ENCODE measurements at places on chromosomes 12 and 14. TPM values are rescaled to one million over a fixed set of nuclear protein-coding genes. Genes with fewer than 3 reads are reported as not detected.

DNA sequence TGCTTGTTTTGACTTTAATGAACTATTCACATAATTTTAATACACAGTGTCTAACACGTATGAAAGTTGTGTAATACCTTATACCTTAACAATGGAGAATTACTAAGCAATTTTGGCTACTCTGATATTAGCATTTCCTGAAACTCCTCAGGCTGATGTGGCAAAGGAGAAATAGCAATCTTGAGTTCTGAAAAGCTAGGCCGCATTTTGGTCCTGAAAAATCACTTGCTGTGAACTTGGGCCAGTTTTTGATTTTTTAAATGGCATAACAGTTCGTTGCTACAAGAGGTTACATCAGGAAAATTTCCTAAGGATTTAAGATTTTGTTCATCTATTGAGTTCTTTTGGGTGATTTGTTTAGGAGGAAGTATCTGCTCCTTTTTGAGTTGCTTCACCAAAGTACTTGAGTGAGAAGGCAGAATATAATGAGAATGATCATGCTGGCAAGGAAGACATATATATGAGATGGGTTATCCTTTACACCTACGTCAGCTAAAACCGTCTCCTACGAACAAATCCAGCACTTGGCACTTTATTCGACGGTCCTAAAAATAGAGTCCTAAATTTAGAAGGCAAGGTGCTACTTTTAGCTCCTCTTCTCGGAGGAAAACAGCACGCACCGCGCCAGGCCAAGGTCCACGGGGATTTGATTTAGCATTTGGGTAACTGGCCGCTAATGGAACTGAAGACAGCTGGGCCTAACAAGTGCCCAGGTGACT lies 32.2 kb downstream of the MIA2 start:
- DNase-seq, result no peak
- peaks cover 36% of the 10 kb centered on the region for H3K4me1 ChIP-seq
- peak overlapping the region; percentile 77 for H3K4me3 ChIP-seq
- H3K27me3 ChIP-seq, result no peaks in the 10 kb centered on the region
- H3K27ac ChIP-seq, result peak overlapping the region; percentile 99

- H3K27me3 ChIP-seq, result no peaks in the 10 kb centered on the region
- no peak for DNase-seq
These were observed 20.9 kb downstream of the HIP1R start for GRCh38 chr12:122855928-122856831.

- H3K27me3 ChIP-seq, result no peaks in the 10 kb centered on the region
- peaks cover 13% of the 10 kb centered on the region for H3K36me3 ChIP-seq
- DNase-seq, result no peak
- peaks cover 42% of the 10 kb centered on the region for H3K4me1 ChIP-seq
- no peak overlapping the region for H3K4me3 ChIP-seq
- no peak overlapping the region for H3K27ac ChIP-seq
These were observed 9.1 kb downstream of the BTBD7 start for GRCh38 chr14:93323600-93324174.

GRCh38 chr14:70934502-70935134 lies 27.4 kb downstream of the PCNX1 start:
- DNase-seq, result peak; percentile 35
- H3K4me1 ChIP-seq, result peaks cover 71% of the 10 kb centered on the region
- H3K27me3 ChIP-seq, result no peaks in the 10 kb centered on the region

- H3K4me3 ChIP-seq, result no peak overlapping the region
- H3K27ac ChIP-seq, result no peak overlapping the region
- no peaks in the 10 kb centered on the region for H3K27me3 ChIP-seq
- peaks cover 89% of the 10 kb centered on the region for H3K36me3 ChIP-seq
- H3K4me1 ChIP-seq, result peaks cover 25% of the 10 kb centered on the region
These were observed 12.6 kb downstream of the NOPCHAP1 start for GRCh38 chr12:104998423-104999346.

The CDKL1 gene
- total RNA-seq, result 7.7 TPM

The TAS2R31 gene
- 1.5 TPM for total RNA-seq

The PTHLH gene
- total RNA-seq, result not detected

DNA sequence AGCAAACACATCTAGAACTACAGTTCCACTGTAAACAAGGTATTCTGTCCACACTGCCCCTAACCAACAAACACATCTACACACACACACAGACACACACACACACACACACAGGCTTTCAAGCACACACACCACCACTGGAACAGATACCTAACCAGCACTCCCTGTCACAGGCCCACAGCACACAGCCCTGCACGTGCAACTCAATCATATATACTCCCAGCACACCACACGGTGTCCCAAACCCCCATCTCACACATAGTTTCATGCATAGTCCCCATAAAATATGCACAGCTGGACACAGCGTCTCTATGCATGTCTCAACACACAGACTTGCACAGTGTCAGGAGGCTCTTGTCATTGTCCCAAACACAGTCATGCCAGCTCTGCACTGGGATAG lies 27.6 kb downstream of the KRT8 start:
- peaks cover 17% of the 10 kb centered on the region for H3K4me1 ChIP-seq
- no peaks in the 10 kb centered on the region for H3K36me3 ChIP-seq
- H3K27me3 ChIP-seq, result peaks cover 4% of the 10 kb centered on the region

GRCh38 chr12:57181561-57182155 lies 34.2 kb upstream of the LRP1-AS start:
- H3K4me3 ChIP-seq, result no peak overlapping the region
- H3K4me1 ChIP-seq, result no peaks in the 10 kb centered on the region
- H3K36me3 ChIP-seq, result no peaks in the 10 kb centered on the region
- no peak for DNase-seq
- no peaks in the 10 kb centered on the region for H3K27me3 ChIP-seq
- no peak overlapping the region for H3K27ac ChIP-seq

- H3K36me3 ChIP-seq, result no peaks in the 10 kb centered on the region
- peak; percentile 79 for DNase-seq
- H3K4me1 ChIP-seq, result peaks cover 8% of the 10 kb centered on the region
- H3K27me3 ChIP-seq, result no peaks in the 10 kb centered on the region
- no peak overlapping the region for H3K4me3 ChIP-seq
These were observed 15.2 kb upstream of the PEBP1 start for GRCh38 chr12:118120579-118121363.

- H3K4me3 ChIP-seq, result no peak overlapping the region
- H3K36me3 ChIP-seq, result no peaks in the 10 kb centered on the region
- H3K27ac ChIP-seq, result no peak overlapping the region
- no peaks in the 10 kb centered on the region for H3K27me3 ChIP-seq
- no peak for DNase-seq
These were observed 1138.2 kb downstream of the BCL11B start for GRCh38 chr14:98133806-98134205.

DNA sequence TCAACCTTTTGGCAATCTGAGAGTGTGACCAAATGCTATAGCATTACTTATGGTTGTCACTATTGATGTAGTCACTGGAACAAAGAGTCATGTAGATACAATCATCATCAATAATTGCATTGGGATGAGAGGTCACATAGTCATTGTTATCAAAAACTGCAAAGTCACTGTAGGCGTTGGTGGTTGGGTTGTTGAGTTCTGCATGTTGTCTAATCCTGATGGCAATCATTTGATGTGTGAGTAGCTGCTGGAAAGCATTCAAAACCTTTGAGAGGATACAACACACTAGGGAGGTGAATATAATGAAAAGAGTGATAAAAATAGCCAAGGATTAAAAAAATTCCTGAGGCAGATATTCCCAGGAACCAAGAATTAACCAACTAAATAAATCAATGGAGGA lies 214.7 kb upstream of the SYT10 start:
- H3K27me3 ChIP-seq, result no peaks in the 10 kb centered on the region
- no peaks in the 10 kb centered on the region for H3K4me1 ChIP-seq
- H3K36me3 ChIP-seq, result no peaks in the 10 kb centered on the region
- no peak for DNase-seq
- no peak overlapping the region for H3K4me3 ChIP-seq

- H3K27me3 ChIP-seq, result peaks cover 2% of the 10 kb centered on the region
- no peak overlapping the region for H3K4me3 ChIP-seq
- no peaks in the 10 kb centered on the region for H3K36me3 ChIP-seq
- H3K27ac ChIP-seq, result no peak overlapping the region
These were observed 67.4 kb downstream of the ADGRD1 start for GRCh38 chr12:131021154-131021541.

DNA sequence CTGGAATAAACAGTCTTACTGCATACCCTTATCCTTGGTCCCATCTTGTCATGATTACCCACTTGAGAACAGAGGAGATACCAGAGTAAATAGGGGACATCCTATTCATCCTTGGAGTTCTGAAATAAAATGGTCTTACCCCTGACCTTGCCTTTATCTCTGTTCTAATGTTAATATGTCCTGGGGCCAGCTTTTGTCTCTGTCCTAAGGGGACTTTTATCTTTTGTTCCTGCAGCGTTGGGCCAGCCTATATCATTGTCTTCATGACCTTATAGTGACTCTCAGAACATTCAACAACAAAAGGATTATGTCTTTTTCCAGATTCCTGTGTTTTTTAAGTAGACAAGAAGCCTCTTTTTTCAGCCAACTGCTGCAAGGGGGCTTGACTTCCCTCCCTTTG lies 1057.5 kb downstream of the LRFN5 start:
- no peak overlapping the region for H3K27ac ChIP-seq
- no peaks in the 10 kb centered on the region for H3K27me3 ChIP-seq
- no peaks in the 10 kb centered on the region for H3K36me3 ChIP-seq
- DNase-seq, result no peak
- H3K4me1 ChIP-seq, result no peaks in the 10 kb centered on the region

GRCh38 chr14:100532154-100532861 lies 54.9 kb downstream of the BEGAIN start:
- no peaks in the 10 kb centered on the region for H3K36me3 ChIP-seq
- H3K4me3 ChIP-seq, result no peak overlapping the region
- peaks cover 4% of the 10 kb centered on the region for H3K4me1 ChIP-seq

- peaks cover 5% of the 10 kb centered on the region for H3K36me3 ChIP-seq
- no peak for DNase-seq
- H3K27me3 ChIP-seq, result no peaks in the 10 kb centered on the region
- no peak overlapping the region for H3K27ac ChIP-seq
These were observed 2.1 kb downstream of the MAP1LC3B2 start for GRCh38 chr12:116561181-116561821.

- no peak overlapping the region for H3K4me3 ChIP-seq
- no peaks in the 10 kb centered on the region for H3K4me1 ChIP-seq
- H3K36me3 ChIP-seq, result no peaks in the 10 kb centered on the region
- no peak overlapping the region for H3K27ac ChIP-seq
These were observed 12.0 kb downstream of the ADSS1 start for GRCh38 chr14:104735830-104736642.

- H3K36me3 ChIP-seq, result no peaks in the 10 kb centered on the region
- DNase-seq, result peak; percentile 16
- H3K4me3 ChIP-seq, result no peak overlapping the region
- peak overlapping the region; percentile 10 for H3K27ac ChIP-seq
- peaks cover 6% of the 10 kb centered on the region for H3K4me1 ChIP-seq
These were observed 36.6 kb downstream of the GPR135 start for GRCh38 chr14:59428581-59429012.

DNA sequence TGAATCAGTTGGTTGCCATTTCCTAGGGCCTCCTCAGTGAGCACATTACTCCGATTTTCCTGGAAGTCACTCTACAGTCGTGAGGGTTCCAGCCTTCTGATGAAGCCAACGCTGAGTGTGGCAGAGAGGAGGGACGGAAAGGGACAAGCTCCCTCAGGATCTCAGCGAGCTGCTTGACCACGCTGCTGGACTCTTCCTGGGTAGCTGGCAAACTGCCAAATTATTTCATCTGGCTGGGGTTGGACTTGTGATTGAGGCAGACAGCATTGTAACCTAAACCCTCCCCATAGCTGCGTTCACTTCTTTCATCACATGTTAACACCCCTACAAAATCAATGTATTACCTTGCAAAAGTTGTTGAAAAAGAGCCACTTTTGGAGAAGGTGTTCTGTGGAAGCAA lies 69.6 kb upstream of the CHST11 start:
- H3K27ac ChIP-seq, result no peak overlapping the region
- H3K36me3 ChIP-seq, result no peaks in the 10 kb centered on the region
- H3K4me1 ChIP-seq, result peaks cover 3% of the 10 kb centered on the region

The TAS2R8 gene
- total RNA-seq, result not detected

GRCh38 chr12:47071241-47071852 lies 8.1 kb upstream of the PCED1B start:
- H3K27ac ChIP-seq, result no peak overlapping the region
- H3K27me3 ChIP-seq, result no peaks in the 10 kb centered on the region
- H3K4me1 ChIP-seq, result peaks cover 24% of the 10 kb centered on the region
- DNase-seq, result no peak
- H3K4me3 ChIP-seq, result no peak overlapping the region

GRCh38 chr12:71046215-71046614 lies 111.6 kb downstream of the TSPAN8 start:
- no peaks in the 10 kb centered on the region for H3K27me3 ChIP-seq
- no peak overlapping the region for H3K4me3 ChIP-seq
- no peaks in the 10 kb centered on the region for H3K4me1 ChIP-seq
- no peak for DNase-seq
- H3K36me3 ChIP-seq, result no peaks in the 10 kb centered on the region
- H3K27ac ChIP-seq, result no peak overlapping the region

DNA sequence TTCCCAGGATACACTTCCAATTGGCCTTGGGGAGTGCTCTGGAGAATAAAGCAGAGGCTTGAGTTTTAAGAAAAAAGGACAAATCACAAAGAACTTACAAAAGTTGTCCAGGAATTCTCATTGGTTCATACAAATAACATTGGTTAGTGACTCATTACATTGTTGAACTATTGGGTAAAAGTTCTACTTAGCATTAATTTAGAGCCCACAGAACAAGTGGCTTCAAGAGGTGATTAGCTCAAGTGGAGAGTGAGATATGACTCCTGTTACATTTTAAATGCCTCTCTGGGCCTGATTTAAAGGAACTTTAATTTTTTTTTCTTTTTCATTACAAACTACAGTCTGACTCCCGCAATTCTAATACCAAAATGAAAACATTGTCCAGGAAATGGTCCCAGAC lies 72.9 kb downstream of the ASCL4 start:
- H3K27ac ChIP-seq, result no peak overlapping the region
- H3K27me3 ChIP-seq, result peaks cover 52% of the 10 kb centered on the region
- H3K4me3 ChIP-seq, result no peak overlapping the region
- H3K36me3 ChIP-seq, result no peaks in the 10 kb centered on the region
- DNase-seq, result no peak
- H3K4me1 ChIP-seq, result peaks cover 3% of the 10 kb centered on the region

The PMCH gene
- not detected for total RNA-seq

DNA sequence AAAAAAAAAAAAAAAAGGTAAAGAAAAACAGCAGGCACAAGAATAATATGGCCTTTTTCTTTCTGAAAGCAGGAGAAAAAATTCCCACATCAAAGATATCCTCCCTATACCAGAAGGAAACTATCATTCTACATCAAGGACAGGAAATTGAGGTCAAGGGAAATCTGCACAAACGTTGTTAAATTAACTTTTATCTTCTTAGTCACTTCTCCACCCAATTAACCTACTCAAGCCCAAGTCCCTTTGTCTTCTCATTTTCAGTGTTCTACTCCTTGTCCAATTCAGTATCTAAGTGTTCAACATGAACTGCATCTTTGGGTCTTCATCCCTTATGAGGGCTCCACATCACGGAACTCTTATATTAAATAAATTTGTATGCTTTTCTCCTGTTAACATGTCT lies 15.7 kb downstream of the NDUFA12 start:
- peak overlapping the region; percentile 59 for H3K27ac ChIP-seq
- H3K27me3 ChIP-seq, result no peaks in the 10 kb centered on the region
- no peak for DNase-seq
- H3K4me3 ChIP-seq, result no peak overlapping the region

The APOLD1 gene
- total RNA-seq, result 6.3 TPM

GRCh38 chr12:94147991-94148738 lies at the start of gene PLXNC1:
Gene PLXNC1, plus strand, starts transcription at chr12:94148577. Its CDS starts 395 bp downstream, at chr12:94148972.
- H3K4me1 ChIP-seq, result peaks cover 24% of the 10 kb centered on the region
- H3K27me3 ChIP-seq, result peaks cover 24% of the 10 kb centered on the region
- no peaks in the 10 kb centered on the region for H3K36me3 ChIP-seq
- H3K4me3 ChIP-seq, result peak within 1 kb of the TSS; percentile 87

The TAS2R7 gene
- total RNA-seq, result not detected

GRCh38 chr14:58309086-58309485 lies 10.7 kb downstream of the ARID4A start:
- DNase-seq, result no peak
- no peak overlapping the region for H3K4me3 ChIP-seq
- H3K27ac ChIP-seq, result no peak overlapping the region
- peaks cover 4% of the 10 kb centered on the region for H3K4me1 ChIP-seq
- no peaks in the 10 kb centered on the region for H3K27me3 ChIP-seq
